Bladder microvascular endothelial cell (primary cell): ENCODE measurements at places on chromosomes 2 and 18. TPM values are rescaled to one million over a fixed set of nuclear protein-coding genes. Genes with fewer than 3 reads are reported as not detected.

SLC11A1 gene
- total RNA-seq, result 0.13 and 0.16 TPM in 2 replicates

CTNNA2 gene
- not detected in 2 replicates for total RNA-seq

RTKN gene
- total RNA-seq, result 3.2 and 30.9 TPM in 2 replicates

SCYGR4 gene
- total RNA-seq, result not detected in 2 replicates

SETBP1 gene
- total RNA-seq, result 0.16 and 2.5 TPM in 2 replicates

DSG1 gene
- not detected in 2 replicates for total RNA-seq

CNTNAP5 gene
- under 0.01 TPM in 1 of 2 replicates, not detected in the other for total RNA-seq

HOXD12 gene
- total RNA-seq, result not detected in 2 replicates

BOLL gene
- not detected in 2 replicates for total RNA-seq

MPP4 gene
- total RNA-seq, result 4.2 and 4.7 TPM in 2 replicates

SATB2 gene
- total RNA-seq, result 0.65 and 1.6 TPM in 2 replicates
